Hepatic stellate cell (primary cell): ENCODE measurements at places on chromosomes 2 and 18.

DNA sequence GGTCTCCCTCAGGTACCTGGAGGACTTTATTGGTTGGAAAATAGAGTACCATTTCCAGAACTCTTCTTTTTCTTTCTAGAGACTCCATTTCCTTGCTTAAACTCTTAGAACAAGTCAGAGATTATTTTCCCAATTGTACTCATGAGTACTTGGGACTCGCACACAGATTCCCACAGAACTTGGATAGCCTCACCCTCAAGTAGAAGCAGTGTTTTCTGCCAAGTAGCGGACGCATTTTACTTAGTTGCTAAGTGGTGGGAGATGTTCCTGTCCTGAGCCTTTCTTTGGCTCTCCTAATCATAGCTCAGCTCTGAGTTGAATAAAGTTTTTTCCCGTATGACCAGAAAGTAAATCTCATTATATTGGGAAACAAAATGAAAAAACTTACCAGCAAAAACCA is 17.2 kb downstream of the SLC30A3 start:
- DNase-seq = no peak

DNA sequence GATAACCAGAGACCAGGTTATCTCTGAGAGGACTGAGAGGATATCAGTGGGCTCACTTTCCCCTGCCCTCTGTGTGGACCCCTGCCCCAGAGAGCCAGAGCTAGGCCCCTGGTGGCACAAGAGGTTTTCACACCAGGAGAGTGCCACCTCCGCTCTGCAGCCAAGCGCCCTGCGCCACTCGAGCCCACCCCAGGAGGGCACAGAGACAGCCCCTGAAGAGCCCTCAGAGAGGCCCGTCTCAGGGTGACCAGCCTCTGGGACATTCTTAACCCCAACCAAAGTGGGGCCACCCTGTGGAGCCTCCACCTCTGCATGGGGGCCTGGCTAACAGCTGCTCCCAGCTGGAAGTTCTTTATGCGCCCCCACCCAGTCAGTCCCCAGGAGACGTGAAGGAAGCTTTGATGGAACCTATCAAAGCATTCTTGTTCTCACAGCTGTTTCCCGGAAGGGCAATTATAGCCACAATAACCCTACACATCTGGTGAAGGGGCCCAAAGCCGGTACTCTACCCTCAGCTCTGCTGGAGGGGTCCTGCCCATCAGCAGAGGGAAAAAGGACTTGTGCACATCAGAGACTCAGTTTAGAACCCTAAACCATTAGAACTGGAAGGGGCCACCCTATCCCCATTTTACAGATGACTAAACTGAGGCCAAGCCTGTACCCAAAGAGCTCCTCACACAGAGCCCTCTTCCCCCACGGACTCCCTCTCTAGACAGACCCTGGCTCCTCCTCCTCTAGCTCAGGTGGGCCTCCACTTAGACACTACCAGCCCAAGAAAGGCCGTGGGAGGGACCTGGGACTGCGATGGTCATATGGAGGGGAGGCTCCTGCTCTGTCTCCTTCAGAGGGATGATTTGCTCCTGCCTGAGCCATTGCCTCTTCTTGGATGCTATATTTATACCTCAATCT is 101.1 kb downstream of the ZFP36L2 start:
- no peak for DNase-seq

GRCh38 chr2:60309336-60309735 is 244.1 kb downstream of the BCL11A start:
- no peak for DNase-seq

DNA sequence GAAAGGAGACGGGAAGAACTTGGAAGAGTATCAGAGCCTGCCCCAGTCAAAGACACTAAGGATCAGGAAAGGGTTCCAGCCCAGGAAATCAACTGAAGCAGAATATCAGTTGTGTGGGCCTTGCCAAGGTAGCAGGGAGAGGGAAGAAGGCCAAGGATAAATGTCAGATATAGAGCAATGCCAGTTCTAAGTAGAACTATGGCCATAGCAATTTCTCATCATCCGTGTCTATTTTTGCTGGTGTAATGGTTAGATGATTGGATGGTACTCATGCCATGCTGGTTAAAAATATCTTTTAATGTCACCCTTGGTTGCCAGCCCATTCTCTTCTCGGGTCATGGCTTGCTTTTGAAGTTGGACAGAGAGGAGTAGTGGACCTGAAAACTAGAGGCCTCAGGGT is 41.9 kb downstream of the MAIP1 start:
- DNase-seq = no peak

GRCh38 chr18:21099442-21099841 is 12.2 kb downstream of the ROCK1 start:
- DNase-seq = no peak

DNA sequence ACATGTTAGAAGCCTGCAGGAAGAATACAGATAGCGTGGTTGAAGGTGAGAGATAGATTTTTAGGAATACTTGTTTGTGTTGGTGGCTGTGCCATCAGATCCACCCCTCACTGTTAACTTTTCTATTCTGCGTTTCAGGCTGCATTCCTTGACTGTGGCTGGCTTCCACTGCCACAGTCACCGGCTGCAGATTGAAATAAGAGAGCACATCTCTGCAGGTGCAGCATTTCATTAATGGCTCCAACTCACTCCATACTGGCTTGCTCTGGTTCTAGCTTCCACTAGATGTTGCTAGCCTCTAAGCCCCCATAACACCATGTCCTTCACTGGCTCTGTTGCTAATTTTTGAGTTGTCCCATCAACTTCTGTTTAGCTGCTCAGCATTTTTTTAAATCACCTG is 286.5 kb downstream of the CPS1 start:
- DNase-seq = no peak

DNA sequence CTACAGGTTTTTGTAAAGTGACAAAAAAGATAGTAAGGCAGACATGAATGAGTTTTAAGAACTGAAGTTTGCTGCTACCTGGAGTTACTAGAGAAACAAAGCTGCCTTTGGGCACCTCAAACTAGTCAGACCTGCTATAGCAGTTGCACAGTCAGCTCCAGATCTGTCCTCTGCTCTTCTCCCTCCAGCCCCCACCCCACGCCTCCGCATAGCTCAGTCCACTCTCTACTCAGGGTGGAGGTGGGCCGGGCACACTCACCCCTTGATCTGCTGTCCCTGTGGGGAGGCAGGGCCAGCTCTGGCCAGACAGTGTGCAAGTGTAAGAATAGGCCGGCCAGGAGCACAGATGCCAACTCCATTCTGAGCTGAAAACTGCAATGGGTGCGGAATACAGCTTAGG is 4.1 kb downstream of the SERTAD2 start:
- DNase-seq = no peak

- DNase-seq = no peak
Measured at GRCh38 chr2:237258615-237259014, 155.3 kb downstream of the COL6A3 start.

- no peak for DNase-seq
Measured at GRCh38 chr18:78596794-78597345, 382.7 kb upstream of the SALL3 start.

GRCh38 chr2:222504719-222505118 is 80.4 kb downstream of the SGPP2 start:
- DNase-seq = no peak

- DNase-seq = no peak
Measured at GRCh38 chr2:30259071-30259470, 27.7 kb downstream of the LBH start.

- peak; percentile 5 for DNase-seq
Measured at GRCh38 chr2:165203689-165204559, at the start of gene SCN3A. Gene SCN3A (minus strand): TSS chr2:165204050. CDS start chr2:165176394, 27,656 bp downstream.

DNA sequence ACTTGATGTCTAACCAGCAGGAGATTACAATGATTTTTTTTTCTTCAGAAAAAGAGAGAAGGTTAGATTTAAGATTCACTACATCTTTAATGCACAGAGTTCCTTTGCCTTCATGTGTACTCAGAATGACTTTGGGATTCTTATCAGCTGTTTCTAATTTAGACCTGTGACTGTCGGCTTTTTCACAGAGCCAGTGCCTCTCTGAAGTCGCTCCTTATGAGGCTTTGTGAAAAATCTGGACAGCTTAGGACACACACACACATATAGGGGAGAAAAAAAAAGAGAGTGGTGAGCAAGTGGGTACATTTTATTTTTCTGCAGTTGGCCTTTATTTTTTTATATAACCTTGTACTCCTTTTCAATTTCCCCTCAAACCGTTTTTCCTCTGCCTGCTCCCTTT is 893.1 kb upstream of the CELF4 start:
- DNase-seq = no peak

- no peak for DNase-seq
Measured at GRCh38 chr2:200602584-200602983, 16.8 kb downstream of the AOX1 start.

DNA sequence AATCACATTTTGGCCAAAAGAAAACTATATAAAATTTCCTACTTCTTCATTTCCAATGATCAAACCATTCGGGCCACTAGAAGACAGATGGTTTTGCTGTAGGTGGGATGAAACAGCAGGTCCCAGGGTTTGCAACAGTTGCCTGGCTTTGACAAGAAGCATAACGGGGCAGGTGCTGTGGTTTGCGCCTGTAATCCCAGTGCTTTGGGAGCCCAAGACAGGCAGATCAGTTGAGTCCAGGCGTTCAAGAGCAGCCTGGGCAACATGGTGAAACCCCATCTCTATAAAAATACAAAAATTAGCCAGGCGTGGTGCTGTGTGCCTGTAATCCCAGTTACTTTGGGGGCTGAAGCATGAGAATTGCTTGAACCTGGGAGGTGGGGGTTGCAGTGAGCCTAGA is 81.4 kb upstream of the XPO1 start:
- DNase-seq = no peak

GRCh38 chr2:14342313-14342712 is 290.2 kb upstream of the LRATD1 start:
- DNase-seq = no peak

DNA sequence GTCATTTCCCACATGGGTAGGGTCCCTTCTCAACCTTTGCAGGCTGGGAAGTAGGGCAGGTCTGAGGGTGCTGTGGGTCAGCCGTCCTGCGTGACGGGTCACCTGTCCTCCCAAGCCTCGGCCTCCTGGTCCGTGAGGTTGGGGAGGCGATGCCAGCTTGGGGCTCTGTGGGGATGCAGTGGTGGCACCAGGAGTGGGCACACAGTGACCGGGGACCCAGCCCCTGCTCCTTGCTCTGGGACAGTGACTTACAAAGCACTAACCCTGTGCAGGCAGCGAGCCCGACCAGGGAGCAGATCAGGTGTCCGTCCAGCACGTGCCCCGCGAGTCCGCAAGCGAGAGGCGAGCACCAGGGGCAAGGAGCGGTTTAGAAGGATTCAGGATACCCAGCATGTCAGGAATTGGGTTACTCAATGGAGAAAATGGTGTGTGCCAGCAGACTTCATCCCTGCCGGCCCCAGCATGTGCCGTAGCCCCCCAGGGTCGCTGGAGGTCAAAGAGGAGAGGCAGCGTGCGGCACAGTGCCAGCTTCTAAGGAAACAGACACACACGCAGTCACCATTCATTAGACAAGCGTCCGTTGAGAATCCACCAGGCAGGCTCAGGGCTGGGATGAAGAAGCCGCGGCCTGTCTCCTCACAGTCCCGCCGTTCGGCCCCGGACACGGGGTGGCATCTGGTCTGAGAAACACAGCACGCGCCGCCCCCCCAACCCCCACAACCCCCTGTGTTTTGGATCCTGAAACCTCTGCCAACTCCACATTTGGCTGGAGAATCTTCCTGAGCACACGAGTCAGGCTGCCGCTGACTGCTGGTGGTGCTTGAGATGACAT is 11.7 kb downstream of the COLEC11 start:
- DNase-seq = no peak
